CD8-positive, alpha-beta T cell (primary cell): ENCODE measurements at places on chromosomes 7 and 10. TPM values are rescaled to one million over a fixed set of nuclear protein-coding genes. Genes with fewer than 3 reads are reported as not detected.
A peak's percentile ranks its signal among the peaks of the same experiment; 100 is the strongest.

DNA sequence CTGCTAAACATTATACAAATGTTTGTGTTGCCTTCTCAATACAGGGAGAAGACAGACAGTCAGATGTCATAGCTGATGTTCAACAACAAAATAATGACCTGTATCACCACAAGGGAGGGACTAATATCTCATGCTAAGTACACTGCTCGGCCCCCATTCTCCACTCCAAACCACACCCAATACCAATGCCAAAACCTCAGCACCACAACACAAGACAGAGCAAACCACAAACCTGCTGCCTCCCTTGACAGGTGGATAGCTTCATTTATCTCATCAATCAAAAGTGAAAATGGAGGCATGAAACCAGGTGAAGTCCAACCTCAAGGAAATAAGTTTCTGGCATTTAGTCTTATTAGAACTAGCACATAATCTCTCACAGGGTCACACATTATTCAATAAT is 109.5 kb downstream of the PARD3 start:
- no peak for DNase-seq

- DNase-seq, result no peak
Measured at GRCh38 chr7:30674420-30674819, 7.8 kb downstream of the CRHR2 start.

GRCh38 chr7:74307738-74308505 is 18.7 kb downstream of the CLIP2 start:
- no peak for DNase-seq

DNA sequence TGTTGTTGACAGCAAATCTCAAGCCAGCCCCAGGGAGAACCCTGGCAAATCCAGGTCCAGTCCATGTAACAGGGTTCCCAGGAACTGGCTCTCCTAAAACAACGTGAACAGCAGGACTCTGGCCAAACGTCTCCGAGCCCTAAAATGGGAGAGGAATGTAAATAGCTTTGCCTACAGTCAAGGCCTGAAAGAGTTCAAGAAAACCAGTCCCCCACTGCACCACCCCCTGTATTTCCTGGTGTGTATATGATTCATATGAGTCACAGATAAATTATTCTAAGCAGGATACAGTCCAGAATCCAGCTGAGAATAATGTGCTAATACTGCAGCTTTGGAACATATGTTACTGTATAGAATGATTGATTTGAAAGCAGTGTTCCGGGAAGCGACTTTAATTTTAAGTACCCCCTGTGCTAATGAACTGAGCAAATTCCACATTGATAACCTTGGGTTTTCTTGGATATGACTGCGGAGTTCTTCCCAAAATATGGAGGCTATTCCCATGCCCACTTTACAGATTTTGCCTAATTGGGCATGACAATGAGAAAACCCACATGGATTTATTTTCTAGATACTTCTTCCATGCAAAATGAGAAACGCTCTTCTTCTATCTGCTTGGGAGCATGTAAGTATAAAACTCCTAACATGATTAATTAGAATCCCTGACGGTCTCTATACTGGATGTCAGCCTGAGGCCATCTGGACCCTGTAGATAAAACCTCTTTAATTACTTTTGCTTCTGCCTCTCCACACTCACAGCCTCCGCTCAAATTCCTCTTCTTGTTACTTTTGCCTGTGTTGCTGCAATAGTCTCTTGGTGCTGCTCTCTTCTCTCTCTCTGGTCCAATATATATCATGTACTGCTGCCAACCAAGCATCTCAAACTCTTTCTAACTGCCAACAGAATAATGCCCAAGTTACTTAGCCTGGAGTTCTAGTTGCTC is 50.2 kb downstream of the LAMB4 start:
- DNase-seq, result no peak

DNA sequence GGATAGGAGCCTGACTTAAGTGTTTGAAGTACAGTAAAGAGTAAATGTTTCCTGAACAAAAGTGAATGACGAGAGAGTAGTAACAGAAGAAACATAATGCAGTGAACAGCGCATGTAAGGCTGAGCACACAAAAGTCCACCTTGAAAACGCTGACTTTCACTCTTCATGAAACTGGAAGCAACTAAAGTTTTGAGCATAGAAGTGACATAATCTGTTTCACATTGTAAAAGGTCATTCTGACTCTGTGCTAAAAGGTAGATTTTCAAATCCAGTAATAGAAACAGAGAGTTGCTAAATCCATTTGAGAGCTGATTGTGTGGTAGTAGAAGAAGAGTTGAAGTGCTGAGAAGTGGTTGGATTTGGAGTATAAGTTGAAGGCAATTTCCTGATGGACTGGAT is 1037.0 kb downstream of the CNTNAP2 start:
- no peak for DNase-seq

DNA sequence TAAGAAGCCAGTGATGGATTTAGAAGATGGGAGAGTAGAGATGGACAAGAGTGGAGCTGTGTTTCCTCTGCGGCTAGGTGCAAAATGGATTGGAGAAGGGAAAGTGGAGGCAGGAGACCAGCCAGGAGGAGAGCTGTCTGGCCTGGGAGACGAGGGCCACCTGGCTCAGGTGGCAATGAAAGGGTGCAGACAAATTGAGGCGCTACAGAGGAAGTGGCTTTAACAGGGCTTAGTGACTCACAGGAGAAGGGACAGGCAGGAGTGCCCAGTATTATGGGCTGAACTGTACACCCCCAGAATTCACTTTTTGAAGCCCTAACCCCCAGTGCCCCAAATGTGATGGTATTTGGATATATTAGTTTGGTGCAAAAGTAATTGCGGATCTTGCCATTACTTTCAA is 65.6 kb upstream of the DUSP5 start:
- DNase-seq, result no peak

DNA sequence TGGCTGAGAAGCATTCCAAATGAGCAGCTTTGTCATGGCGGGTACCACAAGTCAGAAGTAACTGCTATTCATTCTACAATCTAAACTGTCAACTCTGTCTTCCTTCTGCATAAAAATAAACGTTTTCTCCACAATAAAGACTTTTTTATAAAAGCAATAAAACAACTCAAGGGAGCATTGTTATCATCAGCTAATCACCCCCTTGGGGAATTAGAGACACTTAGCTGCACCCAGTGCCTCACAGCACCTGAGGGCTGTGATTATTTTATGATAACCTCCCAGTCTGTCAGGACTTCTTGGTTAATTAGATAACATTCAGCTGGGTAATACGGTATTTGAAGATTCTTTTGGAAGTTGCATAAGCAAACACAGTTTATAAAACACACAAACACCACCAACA is 155.6 kb downstream of the PPP1R3A start:
- no peak for DNase-seq

DNA sequence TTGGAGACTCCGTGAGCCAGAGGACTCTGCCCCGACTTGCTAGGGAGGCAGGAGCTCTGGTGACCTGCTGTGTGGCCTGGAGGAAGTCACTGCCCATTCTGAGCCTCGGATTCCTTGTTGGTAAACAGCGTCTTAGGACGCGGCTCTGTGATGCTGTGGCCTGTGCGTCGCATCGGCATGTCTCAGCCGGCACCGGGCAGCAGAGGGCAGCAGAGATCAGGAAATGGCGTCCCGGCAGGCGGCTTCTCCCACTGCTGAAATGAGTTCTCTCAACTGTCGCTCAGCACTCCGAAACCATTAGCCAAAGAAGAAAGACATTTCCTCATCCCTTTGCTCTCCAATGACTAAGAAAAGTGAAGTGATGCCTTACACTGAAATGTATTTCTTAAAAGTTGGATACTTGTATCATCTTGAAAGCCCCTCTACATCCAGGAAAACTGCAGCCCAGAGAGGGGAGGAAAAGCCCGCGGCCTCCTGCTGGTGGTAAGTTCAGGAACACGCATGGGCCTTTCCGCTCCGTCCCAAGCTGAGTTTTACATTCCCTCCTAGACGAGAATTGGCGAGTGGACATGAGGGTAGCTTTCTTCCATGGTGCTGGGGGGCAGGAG is 91.7 kb downstream of the WDR11 start:
- peak; percentile 72 for DNase-seq

DNA sequence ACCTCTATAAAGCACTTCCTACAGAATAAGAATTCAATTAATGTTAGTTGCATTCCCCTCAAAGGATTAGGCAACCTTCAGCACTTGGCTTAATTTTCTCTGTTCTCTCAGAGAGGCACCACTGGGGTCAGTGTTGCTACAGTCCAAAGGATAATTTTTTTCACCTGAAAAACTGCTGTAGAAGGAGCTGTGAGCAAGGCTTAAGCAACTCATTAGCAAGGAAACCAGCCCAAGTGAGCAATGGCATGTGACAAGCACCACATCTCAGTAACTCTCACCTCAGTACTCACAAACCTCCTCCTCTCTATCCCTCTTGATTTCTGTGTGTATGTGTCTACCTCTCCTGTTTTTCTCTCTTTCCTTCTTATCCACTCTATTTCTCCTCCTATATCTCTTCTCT is 55.9 kb downstream of the DGKI start:
- no peak for DNase-seq

GRCh38 chr10:78964274-78964951 is 104.4 kb upstream of the ZMIZ1 start:
- no peak for DNase-seq

GRCh38 chr10:50788951-50789945 is 49.5 kb downstream of the ASAH2B start:
- DNase-seq, result no peak

DNA sequence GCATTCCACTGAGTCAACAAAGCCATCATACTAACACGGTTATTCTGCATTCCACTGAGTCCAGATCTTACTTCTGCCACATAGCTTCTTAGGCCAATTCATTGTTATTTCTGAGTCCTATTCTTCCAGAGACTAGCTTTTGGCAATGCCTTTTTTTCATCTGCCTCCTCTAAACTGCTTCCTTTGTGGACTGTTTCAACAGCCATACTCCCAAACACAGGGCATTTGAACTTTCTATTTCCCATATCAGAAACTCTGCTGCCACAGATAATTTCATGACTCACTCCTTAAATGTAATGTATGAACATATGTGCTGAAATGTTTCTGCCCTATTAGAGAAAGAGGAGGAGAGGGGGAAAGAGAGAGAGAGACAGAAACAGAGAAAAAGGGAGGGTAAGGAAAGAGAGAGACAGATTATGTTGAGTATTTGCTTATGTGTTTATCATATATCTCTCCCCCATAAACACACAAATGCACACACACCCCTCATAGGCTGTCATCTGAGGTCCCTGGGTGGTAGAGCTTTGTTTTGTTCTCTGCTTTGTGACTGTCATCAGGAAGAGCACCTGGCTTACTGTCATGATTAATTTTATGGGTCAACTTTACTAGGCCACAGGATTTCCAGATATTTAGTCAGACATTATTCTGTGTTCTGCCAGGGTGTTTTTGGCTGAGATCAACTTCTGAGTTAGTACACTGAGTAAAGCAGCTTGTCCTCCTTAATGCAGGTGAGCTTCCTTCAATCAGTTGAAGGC is 308.0 kb upstream of the KCND2 start:
- no peak for DNase-seq

- DNase-seq, result no peak
Measured at GRCh38 chr10:14384116-14384730, 53.5 kb upstream of the FRMD4A start.

DNA sequence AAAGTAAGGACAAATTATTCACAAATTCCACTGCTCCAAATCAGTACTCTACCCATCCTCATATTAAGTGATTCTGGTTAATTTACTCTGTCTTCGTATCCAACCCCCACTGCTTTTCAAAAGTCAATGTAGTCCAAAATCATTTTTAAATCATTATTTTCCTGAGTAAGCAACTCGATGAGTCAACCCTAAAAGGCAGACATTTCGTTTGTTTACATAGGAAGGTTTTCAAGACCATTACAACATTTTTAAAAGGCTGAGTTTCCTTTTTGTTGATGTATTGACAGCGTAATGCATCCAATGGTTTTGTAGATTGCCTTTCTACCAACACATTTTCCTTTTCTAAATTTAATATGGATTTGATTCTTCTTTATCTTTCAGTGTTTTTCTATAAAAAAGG is 523.0 kb upstream of the ANKRD30A start:
- DNase-seq, result no peak

DNA sequence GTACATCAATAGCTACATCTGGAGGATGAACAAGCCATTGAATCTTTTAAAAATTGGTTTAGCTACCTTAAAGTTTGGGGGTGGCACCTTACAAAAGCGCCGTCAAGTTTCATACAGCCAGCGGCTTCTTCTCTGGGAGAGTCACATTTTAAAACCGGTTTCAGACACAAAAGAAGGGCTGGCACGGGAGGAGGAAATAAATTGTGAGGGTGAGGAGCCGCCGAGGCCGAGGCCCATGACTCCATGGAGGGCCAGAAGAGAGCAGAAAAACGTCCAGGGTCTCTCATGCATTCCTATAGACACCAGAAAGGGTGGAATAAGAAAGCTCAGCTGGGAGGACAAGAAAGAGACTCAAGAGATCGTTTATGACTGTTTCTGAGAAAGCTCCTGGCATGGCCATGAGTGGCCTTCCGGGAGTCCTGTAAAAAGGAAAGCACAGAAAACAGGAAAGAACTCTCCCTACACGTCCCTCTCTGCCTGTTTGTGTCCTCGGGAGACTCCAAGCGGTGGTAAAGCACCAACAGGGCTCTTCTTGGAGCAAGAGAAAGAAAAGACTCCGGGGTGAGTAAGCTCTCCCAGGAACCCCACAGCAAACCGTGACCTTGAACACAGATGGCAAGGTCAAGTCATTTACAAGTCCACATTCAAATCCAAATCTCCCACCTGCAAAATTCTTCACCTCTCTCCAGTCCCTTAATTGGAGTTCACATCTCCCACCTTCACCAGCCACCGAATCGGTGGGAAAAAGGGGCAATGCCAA is 1.8 kb downstream of the FRAT2 start:
- DNase-seq, result no peak

TRIM56 gene
- 24.0 TPM for total RNA-seq

OR9A2 gene
- total RNA-seq, result not detected

SH2D4B gene
- total RNA-seq, result not detected

GPR26 gene
- not detected for total RNA-seq
